ENCODE measurements at places on chromosomes 1 and 21. TPM values are rescaled to one million over a fixed set of nuclear protein-coding genes. Genes with fewer than 3 reads are reported as not detected.

The CD1C gene
- total RNA-seq, result not detected

The SYDE2 gene
- 5.0 TPM for total RNA-seq

The MAST2 gene
- 9.9 TPM for total RNA-seq

The FMO1 gene
- not detected for total RNA-seq

The MAP3K21 gene
- total RNA-seq, result 2.8 TPM

The TAF5L gene
- total RNA-seq, result 20.7 TPM

The CBR1 gene
- total RNA-seq, result 25.2 TPM

The PTGFR gene
- not detected for total RNA-seq

The PRCC gene
- total RNA-seq, result 61.3 TPM

The PLCH2 gene
- total RNA-seq, result 26.6 TPM

The DFFA gene
- 25.3 TPM for total RNA-seq

The HRNR gene
- not detected for total RNA-seq

The FNDC5 gene
- not detected for total RNA-seq

The KLHDC9 gene
- 0.52 TPM for total RNA-seq

The CD53 gene
- total RNA-seq, result 338 TPM

The RGS5 gene
- 1.3 TPM for total RNA-seq

The CR1L gene
- 0.19 TPM for total RNA-seq

The MARK1 gene
- not detected for total RNA-seq

The FASLG gene
- 4.9 TPM for total RNA-seq

The BTBD19 gene
- 16.8 TPM for total RNA-seq

The IL23R gene
- 0.47 TPM for total RNA-seq

The FGR gene
- total RNA-seq, result 2.9 TPM

The RNU1-2 gene
- 3,866 TPM for total RNA-seq

The RAP1GAP gene
- 0.72 TPM for total RNA-seq

The AADACL4 gene
- not detected for total RNA-seq

The ATP1A2 gene
- total RNA-seq, result not detected

Measured in CD4-positive, alpha-beta memory T cell (primary cell).